ENCODE measurements at places on chromosomes 11 and 22. TPM values are rescaled to one million over a fixed set of nuclear protein-coding genes. Genes with fewer than 3 reads are reported as not detected.

DNA sequence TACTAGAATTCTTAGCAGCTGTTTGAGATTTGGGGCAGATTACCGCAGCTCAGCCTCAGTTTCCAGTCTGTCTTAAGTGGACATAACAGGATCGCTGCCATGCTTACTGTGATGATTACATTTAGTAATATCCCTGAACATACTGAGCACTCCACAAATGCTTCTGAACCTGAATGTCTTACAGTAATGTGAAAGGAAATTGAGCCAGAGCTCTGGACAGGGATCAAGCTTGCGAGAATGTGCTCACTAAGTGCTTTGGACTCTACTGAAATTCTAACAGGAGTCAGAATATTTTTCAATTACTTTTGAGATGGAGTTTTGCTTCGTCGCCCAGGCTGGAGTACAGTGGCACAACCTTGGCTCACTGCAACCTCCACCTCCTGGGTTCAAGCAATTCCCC is 118.6 kb upstream of the RASSF10 start:
- DNase-seq, result no peak

DNA sequence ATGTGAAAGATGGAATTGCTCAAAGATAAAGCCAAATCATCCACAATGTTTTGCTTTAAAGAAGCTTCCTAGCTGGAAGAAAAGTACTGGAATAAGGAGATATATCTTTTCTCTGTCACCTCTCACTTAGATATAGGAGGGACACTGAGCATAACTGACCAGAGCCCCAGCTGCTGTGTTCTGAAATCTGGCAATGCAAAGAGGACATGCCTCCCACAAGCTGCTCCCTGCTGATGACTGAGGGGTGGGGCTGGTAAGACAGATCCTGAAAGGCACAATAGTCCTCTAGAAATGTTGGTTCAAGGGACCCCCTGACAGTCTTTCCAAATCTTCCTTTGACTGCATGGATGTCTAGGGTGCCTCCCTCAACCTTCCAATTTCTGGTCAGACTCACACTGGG is 67.0 kb downstream of the SC5D start:
- no peak for DNase-seq

- DNase-seq, result no peak
Measured at GRCh38 chr11:6642957-6643356, 12.7 kb downstream of the DCHS1 start.

DNA sequence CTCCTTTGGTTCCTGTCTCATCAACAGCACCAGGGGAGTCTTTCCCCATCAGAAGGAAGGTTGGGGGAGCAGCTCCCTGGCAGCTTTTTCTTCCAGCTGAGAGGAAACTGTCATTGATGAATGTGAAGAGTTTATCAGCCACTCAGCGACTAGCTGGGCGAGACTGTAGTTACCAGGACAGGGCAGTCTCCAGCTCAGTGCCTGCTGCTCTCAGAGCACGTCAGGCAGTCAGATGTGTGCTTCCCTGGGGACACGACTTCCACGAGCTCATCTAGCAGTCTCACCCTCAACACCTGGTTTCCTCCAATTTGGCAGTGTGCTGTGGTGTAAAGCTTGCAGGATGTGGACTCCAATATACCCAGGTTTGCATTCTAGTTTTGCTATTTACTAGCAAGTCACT is 12.5 kb upstream of the C1QTNF4 start:
- no peak for DNase-seq

GRCh38 chr22:41197038-41197972 is 7.8 kb upstream of the L3MBTL2 start:
- DNase-seq, result peak; percentile 89

- peak; percentile 36 for DNase-seq
Measured at GRCh38 chr11:119772641-119773415, 43.8 kb upstream of the NECTIN1 start.

GRCh38 chr11:44743959-44744557 is 17.3 kb downstream of the TSPAN18 start:
- no peak for DNase-seq

- DNase-seq, result no peak
Measured at GRCh38 chr11:81373986-81374385, 1359.7 kb downstream of the FAM181B start.

DNA sequence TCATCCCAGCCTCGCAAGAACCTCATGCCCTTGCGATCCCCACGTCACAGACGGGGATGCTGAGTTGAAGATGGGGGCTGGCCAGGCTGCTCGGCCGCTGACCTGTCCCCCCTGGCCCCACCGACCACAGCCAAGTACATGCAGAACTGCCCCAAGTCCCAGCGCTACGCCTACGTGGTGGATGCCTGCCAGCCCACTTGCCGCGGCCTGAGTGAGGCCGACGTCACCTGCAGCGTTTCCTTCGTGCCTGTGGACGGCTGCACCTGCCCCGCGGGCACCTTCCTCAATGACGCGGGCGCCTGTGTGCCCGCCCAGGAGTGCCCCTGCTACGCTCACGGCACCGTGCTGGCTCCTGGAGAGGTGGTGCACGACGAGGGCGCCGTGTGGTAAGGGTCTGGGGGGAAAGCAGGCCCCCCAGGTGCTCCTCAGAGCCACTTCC is 10.0 kb downstream of the MUC5B start:
- peak; percentile 41 for DNase-seq

- no peak for DNase-seq
Measured at GRCh38 chr22:50620593-50621355, 7.2 kb downstream of the ARSA start.

- DNase-seq, result no peak
Measured at GRCh38 chr11:61080986-61081590, 21.2 kb upstream of the CD5 start.

GRCh38 chr11:41377709-41378394 is 81.6 kb downstream of the LRRC4C start:
- DNase-seq, result no peak

DNA sequence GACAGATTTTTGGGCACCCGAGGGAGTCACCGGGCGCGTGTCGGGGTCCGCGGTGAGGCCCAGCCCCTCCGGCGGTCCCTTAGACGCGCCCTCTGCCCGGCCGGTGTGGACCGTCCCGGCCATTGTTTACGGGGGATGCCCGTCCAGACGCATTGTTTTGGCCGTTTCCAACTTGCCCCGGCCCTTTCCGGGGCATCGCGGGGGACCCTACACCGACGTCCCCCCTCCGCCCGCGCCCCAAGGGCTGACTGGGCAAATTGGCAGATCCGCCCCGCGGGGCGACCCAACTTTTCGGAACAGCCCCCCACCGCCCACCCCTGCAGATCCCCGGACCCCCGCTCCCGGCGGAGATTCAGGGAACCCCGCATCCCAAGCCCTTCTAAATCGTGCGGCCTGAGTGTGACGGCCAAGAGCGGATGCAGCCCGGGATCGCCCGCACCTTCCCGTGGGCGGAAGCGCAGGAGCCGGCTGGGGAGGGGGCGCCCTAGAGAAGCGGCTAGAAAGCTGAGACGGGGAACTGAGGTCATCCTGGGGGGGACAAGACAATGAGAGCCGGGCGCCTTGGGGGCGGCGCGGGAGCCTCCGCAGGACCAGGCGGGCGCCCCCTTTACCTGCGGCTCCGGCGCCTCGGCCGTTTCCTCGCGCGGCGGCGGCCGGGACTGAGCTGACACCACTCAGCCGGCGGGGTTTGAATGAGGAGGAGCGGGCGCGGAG is 17.1 kb upstream of the CCT8L2 start:
- no peak for DNase-seq

The MUC15 gene
- total RNA-seq, result not detected

The CREB3L1 gene
- 18.4 TPM for total RNA-seq

The C22orf42 gene
- total RNA-seq, result not detected

The NCR3LG1 gene
- 3.2 TPM for total RNA-seq

The KDM4E gene
- total RNA-seq, result not detected

The DAGLA gene
- 1.4 TPM for total RNA-seq

The TTC36 gene
- not detected for total RNA-seq

Measured in aorta (tissue), 5 donors.